Adipose tissue (tissue), 3 donors: ENCODE measurements at places on chromosomes 11 and 22. TPM values are rescaled to one million over a fixed set of nuclear protein-coding genes. Genes with fewer than 3 reads are reported as not detected.

Gene SCN4B
- 4.0 TPM for polyA plus RNA-seq

Gene LARGE2
- not detected for polyA plus RNA-seq

Gene BTBD18
- not detected for polyA plus RNA-seq

Gene ASRGL1
- polyA plus RNA-seq, result 9.0 TPM

Gene POU2AF2
- not detected for polyA plus RNA-seq

Gene C11orf16
- not detected for polyA plus RNA-seq

Gene ZNF214
- polyA plus RNA-seq, result 0.51 TPM

Gene OR52E6
- polyA plus RNA-seq, result not detected

Gene FREY1
- not detected for polyA plus RNA-seq

Gene ME3
- 14.5 TPM for polyA plus RNA-seq

Gene APOA4
- polyA plus RNA-seq, result 0.31 TPM

Gene SDHAF2
- polyA plus RNA-seq, result 45.2 TPM

Gene RGL4
- polyA plus RNA-seq, result 13.9 TPM

Gene OR8D1
- not detected for polyA plus RNA-seq

Gene KRTAP5-9
- polyA plus RNA-seq, result not detected

Gene MUC5AC
- polyA plus RNA-seq, result 24.5 TPM
